ENCODE measurements at places on chromosomes 4 and X.

GRCh38 chr4:113447769-113448168 lies 313.8 kb downstream of the CAMK2D start:
- no peak for DNase-seq

DNA sequence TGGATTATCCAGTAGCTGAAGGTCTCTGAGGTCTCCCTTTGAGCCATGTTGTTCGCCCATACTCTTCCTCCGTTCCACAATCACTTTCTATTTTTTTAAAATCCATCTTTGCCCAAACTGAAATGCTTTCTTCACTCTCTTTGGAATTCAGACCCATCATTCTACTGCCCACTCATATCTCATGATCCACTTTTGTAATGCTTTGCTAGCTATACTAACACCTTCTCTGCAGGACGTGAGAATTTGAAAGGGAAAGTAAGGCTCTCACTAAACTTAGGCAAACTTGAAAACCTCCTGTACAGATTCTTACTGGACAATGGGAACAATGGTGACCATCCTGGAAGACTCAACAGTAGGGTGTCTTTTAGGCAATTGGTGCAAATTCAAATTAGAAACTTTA lies 8.8 kb upstream of the RTL8A start:
- no peak for DNase-seq

GRCh38 chr4:2849267-2850152 lies 5.9 kb downstream of the ADD1 start:
- no peak for DNase-seq

DNA sequence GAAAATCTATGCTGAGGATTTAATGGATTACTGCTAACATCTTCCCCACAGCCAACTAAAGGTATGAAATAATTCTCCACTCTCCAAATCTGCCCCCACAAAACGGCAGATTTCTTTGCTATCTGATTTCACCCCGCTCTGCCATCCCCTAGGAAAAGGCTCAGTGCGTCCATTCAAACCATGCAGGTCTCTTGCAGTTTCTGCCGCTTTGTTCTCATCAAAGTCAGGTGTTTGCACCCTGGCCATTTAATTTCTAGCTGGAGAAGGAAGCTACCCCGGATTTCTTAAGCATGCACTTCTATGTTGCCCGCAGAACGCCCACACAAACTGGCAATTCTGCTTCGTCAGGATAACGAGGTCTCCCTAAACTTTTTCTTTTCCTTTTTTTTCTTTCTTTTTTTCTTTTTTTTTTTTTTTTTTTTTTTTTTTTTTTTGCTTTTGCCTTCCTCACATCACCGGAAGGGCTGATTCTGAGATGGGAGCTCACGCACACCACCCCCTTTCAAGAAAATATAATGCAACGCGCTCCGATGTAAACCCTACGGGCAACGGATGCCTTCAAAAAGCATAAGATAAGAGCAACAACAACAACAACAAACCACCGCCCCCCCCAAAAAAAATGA lies 3.3 kb downstream of the NLGN4X start:
- DNase-seq = no peak

- DNase-seq = no peak
Observed at GRCh38 chr4:155666344-155667221, at the start of gene GUCY1A1. TSS of gene GUCY1A1 (plus strand) at chr4:155666848. CDS start at chr4:155696868, 30,020 bp downstream.
